ENCODE measurements at places on chromosomes 4 and X. TPM values are rescaled to one million over a fixed set of nuclear protein-coding genes. Genes with fewer than 3 reads are reported as not detected.

Gene RNF128
- 17.7 TPM for polyA plus RNA-seq

Gene KIT
- 16.2 TPM for polyA plus RNA-seq

Gene TMPRSS11D
- 0.04 TPM for polyA plus RNA-seq

Gene ARX
- polyA plus RNA-seq, result not detected

- no peak for DNase-seq
Observed at GRCh38 chr4:156790866-156791265, 180.7 kb downstream of the PDGFC start.

DNA sequence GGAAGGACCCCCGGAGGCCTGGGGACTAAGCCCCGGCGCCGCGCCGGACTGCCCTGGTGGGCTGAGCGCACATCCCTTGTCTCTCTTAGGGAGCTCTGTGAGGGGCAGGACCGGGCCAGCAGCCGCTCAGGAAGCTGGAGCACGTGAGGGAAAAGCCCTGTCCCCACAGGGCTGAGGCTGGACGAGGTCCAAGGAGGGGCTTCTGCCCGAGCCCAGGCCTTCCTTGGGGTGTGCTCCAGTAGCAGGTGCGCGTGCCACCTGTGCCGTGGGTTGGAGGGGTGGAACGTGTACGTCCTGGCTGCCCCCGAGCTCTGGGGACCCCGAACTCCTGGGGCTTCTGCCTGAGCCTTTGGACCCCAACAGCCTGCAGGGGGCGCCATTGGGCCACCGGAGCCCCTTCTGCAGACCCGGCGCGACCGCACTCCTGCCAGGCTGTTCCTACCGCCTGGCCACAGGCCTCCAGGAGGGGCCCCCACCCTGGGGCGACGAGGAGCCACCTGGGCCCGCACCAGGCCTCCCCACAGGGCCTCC, 27.2 kb downstream of the TACC3 start:
- no peak for DNase-seq

GRCh38 chr4:63211375-63211774, 1197.9 kb downstream of the TECRL start:
- no peak for DNase-seq

GRCh38 chr4:146470604-146471003, 51.1 kb downstream of the SLC10A7 start:
- DNase-seq, result no peak

DNA sequence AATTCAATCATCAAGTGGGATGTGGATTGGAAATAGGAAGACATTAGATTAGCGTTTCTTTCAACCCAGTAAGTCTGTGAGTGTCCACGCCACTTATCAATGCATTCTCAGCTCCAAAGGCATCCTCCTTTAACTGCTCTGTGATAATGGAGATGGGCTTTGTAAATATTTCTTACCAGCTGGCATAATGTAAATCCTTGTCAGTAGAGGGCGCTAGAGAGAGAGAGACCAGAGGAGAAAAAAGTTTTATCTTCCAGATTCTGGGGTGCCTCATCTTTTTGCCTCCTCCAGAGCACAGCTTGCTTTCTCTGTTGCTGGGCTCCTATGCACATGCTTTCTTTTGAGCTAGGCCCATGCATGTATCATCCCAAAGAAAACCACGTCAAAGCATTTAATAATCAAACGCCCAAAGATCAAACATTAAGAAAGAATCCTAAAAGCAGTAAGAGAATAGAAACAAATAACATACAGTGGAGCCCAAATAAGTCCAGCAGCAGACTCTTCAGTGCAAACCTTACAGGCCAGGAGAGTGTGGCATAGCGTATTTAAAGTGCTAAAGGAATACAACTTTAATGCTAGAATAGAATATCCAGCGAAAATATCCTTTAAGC, 9.6 kb upstream of the MTMR1 start:
- DNase-seq, result no peak

DNA sequence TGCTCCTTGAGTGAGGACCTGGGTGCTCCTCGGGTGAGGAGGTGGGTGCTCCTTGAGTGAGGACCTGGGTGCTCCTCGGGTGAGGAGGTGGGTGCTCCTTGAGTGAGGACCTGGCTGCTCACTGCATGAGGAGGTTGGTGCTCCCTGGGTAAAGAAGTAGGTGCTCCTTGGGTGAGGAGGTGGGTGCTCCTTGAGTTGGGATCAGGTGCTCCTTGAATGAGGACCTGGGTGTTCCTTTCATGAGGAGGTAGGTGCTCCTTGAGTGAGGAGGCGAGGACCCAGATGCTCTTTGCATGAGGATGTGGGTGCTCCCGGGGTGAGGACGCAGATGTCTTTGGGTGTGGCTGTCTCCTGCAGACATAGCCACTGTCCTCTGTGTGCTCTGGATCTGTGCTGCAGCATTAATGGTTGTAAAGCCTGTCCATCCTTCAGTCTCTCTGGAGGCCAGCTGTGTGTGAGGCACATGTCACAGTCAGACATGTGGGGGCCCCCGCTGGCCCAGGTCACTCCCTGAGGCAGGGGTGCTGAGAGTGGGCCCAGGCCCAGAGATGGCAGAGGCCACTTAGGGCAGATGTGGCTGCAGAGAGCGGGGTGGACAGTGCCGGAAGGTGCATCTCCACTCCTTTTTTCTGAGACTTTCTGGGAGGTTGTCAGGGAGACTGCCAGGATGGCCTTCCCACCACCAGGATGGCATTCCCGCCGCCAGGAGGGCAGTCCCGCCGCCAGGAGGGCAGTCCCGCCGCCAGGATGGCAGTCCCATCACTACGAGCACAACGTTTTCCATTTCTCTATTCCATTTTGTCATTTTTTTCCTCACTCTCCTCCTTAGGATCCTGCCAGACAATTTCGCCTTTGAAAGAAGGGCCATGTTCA, 101.8 kb downstream of the HMX1 start:
- DNase-seq, result no peak

DNA sequence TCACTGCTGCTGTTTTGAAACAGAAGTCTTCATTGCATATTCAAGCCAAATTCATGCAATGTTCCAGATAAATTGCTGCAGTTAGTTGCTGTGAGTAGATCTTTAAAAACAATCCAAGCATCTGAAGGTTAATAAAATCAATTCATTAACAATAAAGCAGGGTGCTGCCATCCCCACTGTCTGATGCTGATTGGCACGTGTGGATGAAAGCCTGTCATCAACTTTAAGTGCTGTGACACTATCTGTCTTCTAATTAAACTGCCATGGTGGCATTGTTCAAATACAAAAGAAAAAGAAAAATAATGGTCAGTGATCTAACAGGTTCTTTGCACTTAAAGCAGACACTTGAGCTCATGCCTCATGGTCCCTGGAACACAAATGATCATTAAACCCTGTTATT, 63.0 kb upstream of the MND1 start:
- no peak for DNase-seq

DNA sequence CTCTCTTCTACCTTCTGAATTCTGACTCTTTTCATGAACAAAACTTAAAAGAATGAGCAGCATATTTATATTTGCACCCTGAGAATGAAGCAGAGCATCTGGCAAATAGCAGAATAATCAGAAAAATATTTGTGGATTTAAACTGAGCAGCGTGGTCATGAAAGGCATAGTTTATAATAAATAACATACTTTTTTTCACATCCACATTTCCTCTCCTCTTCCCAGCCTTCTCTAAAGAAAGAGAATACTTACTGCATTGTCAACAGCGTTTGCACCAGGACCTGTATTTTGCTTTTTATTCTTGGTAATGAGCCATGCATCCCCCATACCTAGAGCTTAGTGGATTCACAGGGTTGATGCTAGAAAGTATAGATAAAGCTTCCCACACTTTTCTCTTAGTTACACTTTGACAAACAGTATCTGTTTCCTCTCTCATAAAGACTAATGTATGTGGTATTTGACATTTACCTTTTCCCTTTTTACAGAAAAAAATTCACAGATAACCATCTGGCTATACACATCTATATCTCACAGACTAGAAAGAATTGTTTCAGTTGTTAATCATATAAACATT, 131.5 kb downstream of the PRSS12 start:
- DNase-seq, result no peak

GRCh38 chr4:42327323-42327722, 70.0 kb upstream of the SHISA3 start:
- DNase-seq, result no peak

- no peak for DNase-seq
Observed at GRCh38 chr4:107147873-107148272, 111.8 kb upstream of the DKK2 start.

DNA sequence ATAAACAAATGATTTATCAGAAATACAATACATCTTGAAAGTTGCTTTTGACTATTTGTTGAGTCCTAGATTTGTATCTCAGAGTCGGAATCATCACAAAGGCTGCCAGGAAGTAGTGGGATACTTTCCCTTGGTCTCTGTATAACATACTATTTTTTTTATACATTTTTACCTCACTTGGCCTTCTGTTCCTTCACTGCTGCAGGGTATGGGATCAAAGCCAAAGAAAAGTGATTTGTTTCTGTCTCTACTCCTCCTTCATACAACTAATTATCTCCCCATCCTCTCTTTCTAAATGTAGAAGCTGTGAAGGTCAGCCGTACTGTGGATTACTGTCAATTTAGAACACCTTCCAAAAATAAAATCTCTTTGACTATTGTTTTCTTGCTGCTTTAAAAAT, 24.9 kb downstream of the PALLD start:
- no peak for DNase-seq

GRCh38 chr4:16222957-16223527, 3.2 kb downstream of the TAPT1 start:
- DNase-seq, result no peak

All from right renal pelvis (tissue), 4 donors.